ENCODE measurements at places on chromosomes 11 and 22.

DNA sequence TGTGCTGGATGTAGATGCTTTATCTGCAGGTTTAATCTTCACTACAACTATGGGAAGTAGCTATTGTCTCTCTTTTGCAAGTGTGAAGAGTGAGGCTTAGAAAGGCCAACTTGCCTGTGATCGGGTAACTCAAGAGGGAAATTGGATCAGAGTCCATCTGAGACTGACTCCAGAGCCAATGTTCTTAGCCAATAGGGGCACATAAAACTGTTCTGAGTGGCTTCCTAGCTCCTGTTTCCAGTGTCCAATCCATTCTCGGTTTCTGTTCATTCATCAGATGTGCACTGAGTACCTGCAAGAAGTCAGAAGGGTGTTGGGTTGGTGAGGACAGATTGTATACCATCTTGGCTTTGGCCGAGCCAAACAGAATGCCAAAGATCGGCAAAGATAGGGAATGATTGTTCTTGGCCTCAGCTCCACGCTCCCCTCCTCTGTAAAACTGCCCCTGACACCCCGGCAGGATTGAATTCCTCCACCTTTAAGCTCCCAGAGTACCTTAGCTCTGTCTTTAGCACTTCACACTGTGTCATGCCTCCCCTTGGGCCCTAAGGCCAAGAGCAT is 100.0 kb downstream of the PTPRJ start:
- no peak for DNase-seq

DNA sequence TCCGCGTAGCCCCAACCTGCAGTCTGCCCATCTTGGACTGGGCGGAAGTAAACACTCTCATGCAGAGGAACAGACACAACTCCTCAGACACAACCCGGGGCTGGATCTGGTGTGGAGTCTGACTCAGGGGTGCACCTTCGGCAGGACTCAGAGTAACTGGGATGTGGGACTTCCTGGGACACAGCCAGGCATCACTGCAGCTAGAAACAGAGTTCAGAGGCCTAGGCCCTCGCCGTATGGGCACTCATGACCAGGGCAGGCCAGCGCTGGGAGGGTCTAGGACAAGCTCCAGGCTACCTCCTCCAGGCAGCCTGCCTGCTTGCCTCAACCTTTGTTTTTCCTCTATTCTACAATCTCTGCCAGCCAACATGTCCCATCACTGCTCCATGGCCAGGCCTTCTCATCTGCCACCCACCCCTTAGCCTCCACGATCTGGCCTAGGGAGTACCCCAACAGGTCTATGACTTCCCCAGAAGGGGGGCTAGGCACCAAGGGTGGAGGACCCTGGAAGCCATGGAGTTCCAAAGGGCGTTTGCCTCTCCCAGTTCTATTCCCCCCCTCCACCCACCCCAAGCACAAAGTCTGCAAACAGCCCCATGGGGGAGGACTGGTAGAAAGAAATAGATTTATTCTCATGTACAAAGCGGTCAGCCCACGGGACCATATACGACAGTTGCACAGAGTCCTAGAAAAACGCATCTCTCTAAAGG is 98.5 kb downstream of the PDE2A start:
- DNase-seq: no peak

GRCh38 chr11:88280673-88281316 is 56.7 kb downstream of the CTSC start:
- no peak for DNase-seq

- no peak for DNase-seq
Measured at GRCh38 chr11:118215262-118215661, 9.5 kb downstream of the JAML start.

GRCh38 chr11:16336204-16336603 is 20.1 kb downstream of the SOX6 start:
- no peak for DNase-seq

DNA sequence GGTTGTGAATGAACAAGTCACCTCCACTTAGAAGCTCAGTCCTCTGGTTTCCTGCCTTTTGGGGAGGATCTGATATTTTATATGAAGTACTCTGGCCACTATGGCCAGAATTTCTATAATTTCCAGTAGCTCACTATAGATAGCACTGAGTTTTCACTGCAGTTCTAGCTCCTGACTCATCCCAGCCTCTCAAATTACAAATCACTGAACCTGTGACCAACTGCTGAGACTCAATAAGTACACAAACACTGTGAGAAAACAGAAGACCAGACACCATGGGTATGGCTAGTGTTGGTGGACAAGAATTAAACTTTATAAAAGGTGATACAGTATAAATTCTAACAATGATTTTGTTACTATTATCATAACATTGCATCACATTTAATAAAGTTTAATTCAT is 47.1 kb upstream of the UCP3 start:
- DNase-seq: peak; percentile 17

- DNase-seq: no peak
Measured at GRCh38 chr11:45362636-45363035, 76.5 kb upstream of the SYT13 start.

DNA sequence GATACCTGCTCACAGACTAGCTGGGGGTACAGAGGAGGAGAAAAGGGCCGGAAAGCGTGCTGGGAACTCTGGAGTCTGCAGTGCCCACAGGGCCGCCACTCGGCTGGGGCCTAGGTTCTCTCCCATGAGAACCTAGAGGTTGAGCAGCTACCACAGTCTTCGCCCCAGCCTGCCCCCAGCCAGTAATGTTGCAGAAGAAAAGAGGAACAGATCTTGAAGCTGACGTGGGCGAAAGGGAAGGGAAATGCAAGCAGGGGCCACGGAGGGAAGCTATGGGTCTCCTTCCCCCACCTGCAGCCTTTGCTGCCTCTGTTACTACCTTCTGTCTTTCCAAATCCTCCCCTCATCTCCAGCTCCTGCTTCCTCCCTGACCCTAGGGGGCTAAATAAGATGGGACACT is 28.8 kb upstream of the P2RY2 start:
- DNase-seq: no peak

- no peak for DNase-seq
Measured at GRCh38 chr11:101061606-101062005, 68.0 kb downstream of the PGR start.

- DNase-seq: no peak
Measured at GRCh38 chr22:42202048-42202447, 68.4 kb downstream of the TCF20 start.

DNA sequence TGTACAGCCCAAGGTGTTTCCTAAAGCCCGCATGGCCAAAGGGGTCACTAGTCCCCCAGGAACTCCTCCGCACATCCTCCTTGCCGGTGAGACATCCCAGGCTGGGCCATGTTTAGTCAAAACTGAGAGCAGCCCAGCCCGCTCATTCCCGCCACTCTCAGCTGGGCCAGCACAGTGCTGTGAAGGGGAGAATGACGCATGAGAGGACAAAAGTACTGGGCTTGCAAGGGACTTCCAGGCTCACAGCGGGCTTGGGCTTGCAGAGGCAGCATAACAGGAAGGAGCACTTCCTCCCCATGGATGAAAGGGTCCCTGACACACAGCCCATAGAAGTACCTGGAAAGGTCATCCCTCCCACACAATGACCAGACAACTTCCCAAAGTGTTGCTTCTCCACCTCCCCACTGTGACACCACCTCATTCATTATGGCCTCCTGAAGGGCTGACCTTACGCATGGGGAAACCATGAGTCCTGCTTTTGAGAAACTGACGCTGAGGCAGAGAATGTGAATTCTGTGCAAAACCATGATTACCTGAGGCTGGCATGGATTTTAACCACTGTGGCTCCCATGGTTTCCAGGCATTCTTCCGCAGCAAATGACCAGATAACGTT is 19.1 kb downstream of the ETS1 start:
- no peak for DNase-seq

DNA sequence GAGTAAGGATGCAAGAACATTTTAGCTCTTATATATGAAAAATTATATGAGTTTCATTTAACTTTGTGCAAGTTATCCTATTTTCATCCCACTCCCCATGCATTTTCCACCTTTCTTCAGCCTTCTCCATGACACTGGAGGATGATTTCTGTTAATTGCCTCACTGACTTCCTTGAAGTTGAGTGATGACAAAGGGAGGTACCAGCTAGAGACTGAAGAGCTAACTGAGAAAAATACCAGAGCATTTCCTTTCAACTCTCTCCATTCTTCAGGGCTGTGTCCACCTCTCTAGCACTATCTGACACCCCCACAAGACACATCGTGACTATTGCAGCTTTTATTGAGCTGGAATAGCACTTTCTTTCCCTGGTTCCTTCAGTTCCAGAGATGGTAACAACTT is 711.6 kb upstream of the LRRC4C start:
- DNase-seq: no peak

GRCh38 chr11:115700981-115701875 is 197.0 kb upstream of the CADM1 start:
- DNase-seq: no peak

DNA sequence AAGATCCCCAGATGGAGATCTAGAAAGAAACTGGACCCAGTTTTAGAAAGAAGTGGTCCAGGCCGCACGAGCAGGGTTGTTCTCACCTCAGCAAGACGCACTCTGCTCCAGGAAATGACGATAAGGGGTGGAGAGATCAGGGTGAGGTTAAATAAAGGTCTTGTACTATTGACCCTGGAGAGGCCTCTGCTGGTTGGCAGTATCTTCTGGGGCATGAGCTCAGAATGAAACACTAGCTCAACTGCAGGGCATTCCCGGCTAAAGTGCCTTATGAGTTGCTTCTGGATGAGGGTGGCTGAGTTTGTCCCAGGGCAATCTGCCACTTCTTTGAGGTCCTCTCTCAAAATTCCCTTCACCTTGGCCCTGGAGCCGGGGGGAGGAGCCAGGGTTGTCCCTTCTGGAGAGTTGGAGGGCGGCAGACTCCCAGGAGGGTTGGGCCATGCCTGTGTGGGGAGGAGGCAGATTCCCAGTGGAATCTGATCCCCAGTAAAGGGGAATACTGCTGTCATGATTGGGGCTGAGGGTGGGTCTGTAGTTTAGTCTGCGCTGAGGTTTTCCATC is 10.9 kb downstream of the USP2 start:
- DNase-seq: no peak

GRCh38 chr11:121887569-121887968 is 228.4 kb downstream of the BLID start:
- no peak for DNase-seq

- no peak for DNase-seq
Measured at GRCh38 chr11:63574856-63575602, 11.8 kb upstream of the PLAAT2 start.

- DNase-seq: no peak
Measured at GRCh38 chr11:130671801-130672700, 223.6 kb downstream of the ADAMTS15 start.

- DNase-seq: peak; percentile 95
Measured at GRCh38 chr11:58578136-58578634, 678 bp upstream of the ZFP91 start.

GRCh38 chr11:75740681-75741080 is 23.0 kb downstream of the MOGAT2 start:
- no peak for DNase-seq

DNA sequence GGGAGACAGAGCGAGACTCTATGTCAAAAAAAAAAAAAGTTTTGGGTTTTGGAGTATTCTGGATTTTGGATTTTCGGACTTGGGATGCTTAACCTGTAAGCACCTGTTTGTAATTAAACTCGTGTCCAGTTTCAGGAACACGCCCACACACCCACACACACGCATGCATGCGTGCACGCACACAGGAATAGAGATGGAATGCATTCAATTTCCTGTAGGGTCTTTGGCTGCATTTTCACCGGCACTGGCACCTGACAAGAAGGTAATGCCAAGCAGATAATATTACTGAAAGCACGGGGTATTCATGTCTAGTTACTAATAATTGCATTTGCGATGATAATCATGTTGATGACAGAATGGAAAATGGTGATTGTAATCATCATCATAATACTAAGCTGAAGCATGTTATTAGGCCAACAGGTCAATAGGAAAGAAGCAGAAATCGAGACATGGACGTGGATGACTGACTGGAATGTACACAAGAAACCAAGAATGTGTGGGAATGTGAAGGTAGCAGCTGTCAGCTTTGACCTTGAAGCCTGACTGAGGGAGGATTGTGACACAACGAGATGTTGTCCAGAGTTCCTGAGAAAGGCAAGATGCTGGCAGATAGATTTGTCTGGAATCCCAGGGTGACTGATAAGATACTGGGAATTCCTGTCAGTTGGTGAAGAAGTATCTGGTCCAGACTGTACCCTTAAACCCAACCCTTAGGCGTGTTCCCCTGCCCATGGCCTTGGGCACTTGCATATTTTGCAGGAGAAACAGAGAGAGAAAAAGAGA is 108.6 kb downstream of the SYN3 start:
- no peak for DNase-seq

DNA sequence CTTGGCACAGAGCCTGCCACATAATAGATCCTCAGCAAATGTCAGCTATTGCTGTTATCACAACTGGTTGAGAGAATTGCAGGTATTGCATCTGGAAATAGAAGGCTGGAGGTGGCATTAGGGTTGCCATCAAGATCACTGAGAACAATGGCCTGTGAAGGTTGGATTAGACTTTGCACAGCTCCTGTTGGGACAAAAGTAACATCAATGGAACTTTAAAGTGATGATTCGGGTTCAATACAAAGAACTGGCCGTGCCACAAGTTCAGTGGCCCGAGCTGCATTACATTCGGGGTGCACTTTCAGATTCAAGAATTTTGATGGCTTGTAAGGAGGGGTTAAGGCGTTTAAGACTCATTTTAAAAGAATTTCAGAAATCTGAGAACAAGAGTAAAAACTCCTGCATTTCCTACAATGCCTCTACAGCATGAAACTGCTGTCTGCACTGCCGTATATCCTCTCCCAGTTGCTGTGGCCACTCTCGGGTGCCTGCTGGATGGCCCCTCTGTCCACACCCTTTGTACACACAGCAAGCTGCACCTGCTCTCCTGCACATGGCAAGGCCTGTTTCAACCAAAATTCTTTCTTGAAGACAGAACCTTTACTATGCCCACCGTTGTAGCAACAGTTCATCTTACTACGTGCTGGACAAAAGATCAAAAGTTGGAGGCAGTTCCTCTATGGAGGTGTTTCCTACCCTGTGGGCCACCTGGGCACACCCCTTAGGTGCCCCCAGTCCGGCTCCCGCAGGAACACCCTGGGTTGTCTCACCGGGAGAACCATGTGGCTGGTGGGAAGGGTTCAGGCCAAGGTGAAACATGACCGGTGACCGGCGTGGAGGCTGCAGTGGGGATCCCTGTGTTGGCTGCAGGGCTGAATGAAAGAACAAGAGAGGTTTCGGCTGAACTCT is 17.5 kb upstream of the SHANK2 start:
- DNase-seq: no peak

DNA sequence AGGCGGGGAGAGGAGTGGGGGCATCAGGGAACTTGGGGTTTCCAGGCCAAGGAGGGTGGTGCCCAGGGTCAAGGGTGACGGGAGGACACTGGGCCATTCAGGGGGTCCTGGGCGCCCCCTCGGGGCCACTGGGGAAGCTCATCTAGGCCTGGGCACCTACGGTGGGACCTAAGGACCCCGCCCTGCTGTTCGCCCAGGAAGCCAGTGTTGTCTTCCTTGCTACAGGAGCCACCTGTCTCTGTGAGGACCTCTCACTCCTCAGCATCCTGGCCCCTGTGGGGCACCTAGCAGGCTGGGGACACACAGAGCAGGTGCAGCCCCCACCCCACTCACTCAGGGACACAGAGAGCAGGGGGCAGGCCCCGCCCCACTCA is 191.6 kb downstream of the IGLL1 start:
- no peak for DNase-seq

- DNase-seq: no peak
Measured at GRCh38 chr11:76617553-76618265, 52.8 kb downstream of the LRRC32 start.
